ENCODE measurements at places on chromosomes 13 and 19.

GRCh38 chr19:46124638-46125115 lies at the start of gene IGFL3:
TSS of gene IGFL3 (minus strand) at chr19:46124688. CDS start at chr19:46124649, 39 bp downstream.
- no peak for DNase-seq

DNA sequence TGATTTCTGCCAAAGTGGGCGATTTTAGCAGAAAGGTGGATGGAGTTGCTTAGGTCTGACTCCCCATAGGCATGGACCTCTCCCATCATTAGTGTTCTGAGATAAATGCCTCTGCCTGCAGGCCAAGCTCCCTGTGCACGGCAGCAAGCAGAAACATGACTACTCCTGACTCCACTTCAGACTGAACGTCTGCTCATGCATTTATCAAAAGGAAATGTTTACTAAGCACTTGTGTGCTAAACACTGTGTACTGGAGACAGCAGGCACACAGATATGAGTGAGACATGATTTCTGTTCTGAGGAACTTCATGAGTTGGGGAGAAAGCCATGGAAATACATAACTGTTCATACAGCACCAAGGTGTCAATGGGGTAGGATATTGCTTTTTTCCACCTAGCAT lies 149.6 kb downstream of the MIPEP start:
- DNase-seq = no peak

DNA sequence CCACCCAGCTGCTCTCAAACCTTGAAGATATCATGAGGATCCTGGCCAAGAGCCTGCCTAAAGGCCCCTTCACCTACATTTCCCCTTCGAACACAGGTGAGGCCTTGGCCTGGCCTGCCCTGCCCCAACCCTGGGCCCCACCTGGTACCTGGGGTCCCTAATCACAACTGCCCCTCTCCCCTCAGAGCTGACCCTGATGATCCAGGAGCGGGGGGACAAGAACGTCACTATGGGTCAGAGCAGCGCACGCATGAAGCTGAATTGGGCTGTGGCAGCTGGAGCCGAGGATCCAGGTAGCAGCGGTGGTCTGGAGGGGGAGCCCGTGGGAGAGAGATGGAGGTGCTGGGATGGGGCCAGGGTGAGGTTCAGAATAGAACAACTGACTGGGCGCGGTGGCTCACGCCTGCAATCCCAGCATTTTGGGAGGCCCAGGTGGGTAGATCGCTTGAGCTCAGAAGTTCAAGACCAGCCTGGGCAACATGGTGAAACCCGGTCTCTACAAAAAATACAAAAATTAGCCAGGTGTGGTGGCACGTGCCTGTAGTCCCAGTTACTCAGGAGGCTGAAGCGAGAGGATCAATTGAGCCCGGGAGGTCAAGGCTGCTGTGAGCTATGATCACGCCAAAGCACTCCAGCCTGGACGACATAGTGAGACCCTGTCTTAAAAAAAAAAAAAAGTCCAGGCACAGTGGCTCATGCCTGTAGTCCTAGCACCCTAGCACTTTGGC lies 17.5 kb downstream of the DDX39A start:
- DNase-seq = no peak

DNA sequence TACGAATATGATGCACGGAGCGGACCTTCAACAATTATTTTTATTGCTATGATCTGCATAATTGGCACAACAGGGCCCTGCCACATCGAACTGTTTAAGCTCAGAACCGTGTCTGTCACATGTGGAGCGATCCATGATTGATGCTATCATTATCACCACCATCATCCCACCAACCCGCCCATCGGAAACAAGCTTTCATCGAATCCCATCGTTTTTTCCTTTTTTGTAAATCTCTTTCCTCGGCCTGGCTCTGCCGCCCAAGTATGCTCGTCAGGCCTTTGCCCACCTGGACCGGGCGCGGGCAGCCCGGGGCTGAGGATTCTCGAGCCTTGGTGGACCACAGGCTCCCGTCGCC lies 533 bp upstream of the DCAF15 start:
- DNase-seq = no peak

DNA sequence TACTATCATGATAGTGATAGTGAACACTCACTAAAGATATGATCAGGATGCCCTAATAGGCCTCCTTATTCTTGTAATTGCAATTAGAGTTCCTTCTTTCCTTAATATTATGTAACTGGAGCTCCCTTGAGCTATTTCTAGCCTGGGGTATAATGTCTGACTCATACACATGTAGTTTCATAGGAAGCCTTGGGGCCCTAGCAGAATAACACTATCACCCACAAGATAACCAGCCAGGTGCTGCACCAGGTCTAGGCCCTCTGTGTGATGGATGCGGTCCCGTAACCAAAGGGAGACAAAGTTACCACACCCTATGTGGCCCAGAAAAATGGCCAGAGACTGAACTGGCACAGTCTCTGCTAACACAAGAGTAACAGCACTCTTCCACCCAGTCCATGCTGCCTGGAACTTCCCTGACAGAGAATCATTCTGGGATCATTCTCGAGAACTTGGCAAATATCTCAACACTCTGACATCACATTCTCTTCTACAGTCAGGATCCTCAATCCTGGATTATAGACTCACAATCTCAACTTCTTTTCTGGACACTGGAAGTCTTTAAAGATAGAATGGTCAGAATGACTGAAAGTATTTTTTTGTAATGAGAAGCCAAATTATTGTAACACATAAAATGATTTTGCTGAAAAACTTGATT lies 32.6 kb upstream of the IGFL4 start:
- DNase-seq = no peak

- no peak for DNase-seq
Observed at GRCh38 chr19:39446365-39447084, 1.1 kb downstream of the SUPT5H start.

DNA sequence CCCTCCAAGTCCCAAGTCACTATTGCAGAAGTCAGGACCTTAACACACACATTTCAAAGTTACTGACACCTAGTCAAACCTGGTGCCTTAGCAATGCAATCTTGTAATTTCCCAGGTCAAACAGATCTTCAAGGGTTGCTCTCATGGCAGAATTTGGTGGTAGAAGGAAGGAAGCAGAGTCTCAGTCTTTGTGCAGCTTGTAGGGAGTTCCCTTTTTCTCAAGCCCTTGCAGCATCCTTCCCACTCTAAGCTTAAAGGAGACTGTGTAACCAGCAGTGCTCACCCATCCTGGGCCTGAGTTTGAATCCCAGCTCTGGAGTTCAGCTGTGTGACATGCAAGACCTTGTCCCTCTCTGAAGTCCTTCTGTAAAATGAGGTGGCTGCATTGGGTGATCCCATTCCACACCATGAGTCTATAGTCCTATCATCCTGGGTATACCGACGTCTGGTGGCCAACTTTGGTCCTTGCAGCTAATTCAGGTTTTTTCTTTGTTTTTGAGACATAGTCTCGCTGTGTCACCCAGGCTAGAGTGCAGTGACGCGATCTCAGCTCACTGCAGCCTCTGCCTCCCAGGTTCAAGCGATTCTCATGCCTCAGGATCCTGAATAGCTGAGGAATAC lies 9.8 kb downstream of the SIGLEC10 start:
- no peak for DNase-seq

DNA sequence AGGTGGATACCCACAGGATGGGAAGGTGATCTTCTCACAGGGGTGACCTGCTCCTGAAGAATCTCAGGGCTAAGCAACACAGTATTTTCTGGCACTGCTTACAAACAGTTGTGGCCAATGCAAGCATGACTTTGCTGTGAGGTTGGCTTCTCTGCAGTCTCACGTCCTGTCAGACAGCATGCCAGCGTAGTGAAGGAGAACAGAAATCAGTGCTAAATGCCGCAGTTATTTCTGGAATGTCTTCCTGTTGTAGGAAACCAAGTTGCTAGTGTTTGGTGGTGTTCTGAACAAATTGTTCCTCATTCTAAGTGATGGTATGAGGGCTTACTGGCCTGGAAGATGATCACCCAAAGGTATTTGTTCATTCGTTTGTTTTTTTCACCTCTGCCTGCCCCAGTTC lies 320.1 kb downstream of the MTUS2 start:
- no peak for DNase-seq

GRCh38 chr13:28623782-28624706 lies 34.9 kb upstream of the POMP start:
- DNase-seq = no peak

DNA sequence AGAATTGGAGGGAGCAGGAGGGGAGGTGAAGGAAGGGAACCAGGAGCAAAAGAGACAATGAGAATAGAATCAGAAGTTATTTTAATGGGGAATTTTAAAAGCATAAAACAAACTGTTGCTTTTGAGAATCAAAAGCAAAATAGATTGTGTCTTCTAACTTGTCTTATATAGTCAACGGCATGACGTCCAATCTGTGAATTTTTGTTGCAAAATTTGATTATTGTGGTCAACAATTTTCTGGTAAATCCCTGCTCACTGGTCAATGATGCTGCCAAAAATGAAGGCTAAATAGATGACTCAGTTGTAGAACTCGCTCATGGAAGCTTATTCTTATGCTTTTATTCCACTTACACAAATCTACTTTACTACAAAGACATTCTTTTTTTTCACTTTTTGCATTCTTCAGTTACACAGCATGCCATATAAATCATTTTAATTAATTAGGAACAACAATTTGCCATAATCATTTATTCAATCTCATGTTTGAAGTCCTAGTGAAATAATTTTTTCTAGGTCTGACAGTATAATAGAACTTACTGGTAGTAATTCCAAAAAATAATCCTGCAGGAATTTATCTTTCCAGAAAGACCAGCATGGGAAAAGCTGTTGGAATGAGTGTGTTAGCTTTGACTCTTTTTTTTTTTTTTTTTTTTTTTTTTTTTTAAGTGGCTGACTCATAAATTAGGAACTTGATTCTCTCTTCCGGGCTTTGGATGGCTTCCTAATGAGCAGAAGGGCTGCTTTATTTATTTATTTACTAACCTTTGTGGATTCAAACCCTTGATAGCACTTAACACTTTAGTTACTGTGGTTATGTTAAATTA lies 256.9 kb downstream of the SPRY2 start:
- DNase-seq = no peak

GRCh38 chr19:53394522-53394973 lies 401 bp upstream of the ZNF765 start:
- no peak for DNase-seq

- no peak for DNase-seq
Observed at GRCh38 chr19:17951990-17952976, 14.6 kb upstream of the KCNN1 start.

- DNase-seq = no peak
Observed at GRCh38 chr19:18230941-18231734, 4.9 kb upstream of the PDE4C start.

DNA sequence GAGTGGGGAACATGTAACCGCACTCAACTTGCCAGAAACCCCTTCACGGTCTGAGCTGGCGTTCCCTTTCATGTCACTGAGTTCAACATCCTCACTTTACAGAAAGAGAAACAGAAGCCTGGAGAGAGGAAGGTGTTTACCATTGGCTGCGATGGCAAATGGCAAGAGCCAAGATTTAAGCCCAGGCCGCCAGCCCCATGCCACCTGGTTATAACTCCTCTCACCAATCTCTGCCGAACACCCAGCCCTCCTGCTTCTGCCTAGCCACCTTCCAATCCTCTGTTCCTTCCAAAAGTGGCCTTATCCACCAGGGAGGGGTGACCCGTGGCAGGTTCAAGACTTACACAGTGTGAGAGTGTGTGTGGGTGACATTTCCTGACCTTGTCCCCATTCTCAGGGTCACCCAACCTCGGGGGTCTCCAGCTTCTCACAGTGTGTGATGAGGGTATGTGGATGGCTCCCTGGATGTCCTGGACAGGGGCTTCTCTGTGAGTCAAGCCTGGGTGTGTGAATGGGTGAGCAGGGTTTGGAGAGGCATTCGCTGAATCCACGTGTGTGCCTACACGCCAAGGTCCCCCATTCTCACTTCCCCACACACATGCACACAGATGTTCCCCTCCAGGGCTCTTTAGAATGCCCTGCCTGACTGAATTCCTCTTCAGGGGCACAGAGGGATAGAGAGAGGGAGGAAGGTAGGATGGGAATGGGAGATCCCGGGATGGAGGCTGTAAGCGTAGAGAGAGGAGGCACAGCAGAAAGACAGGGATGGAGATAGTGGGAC lies 1.2 kb downstream of the CADM4 start:
- no peak for DNase-seq

DNA sequence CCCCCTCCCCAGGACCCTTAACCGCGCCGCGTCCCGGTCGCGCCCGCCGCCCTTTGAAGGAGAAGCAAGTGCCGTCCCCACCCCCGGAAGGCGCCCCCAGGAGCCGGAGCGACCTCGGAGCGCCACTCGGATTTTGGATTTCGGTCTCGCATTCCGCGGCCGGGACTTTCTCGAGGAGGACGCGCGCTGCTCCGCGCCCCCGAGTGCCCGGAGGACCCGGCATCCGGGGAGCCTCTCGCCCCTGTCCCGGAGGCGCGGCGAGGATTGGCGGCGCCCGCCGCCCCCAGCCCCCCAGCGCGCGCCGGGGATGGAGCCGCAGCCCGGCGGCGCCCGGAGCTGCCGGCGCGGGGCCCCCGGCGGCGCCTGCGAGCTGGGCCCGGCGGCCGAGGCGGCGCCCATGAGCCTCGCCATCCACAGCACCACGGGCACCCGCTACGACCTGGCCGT lies 1.6 kb downstream of the MIDN start:
- no peak for DNase-seq

GRCh38 chr19:50147462-50148423 lies 15.3 kb downstream of the IZUMO2 start:
- DNase-seq = no peak

DNA sequence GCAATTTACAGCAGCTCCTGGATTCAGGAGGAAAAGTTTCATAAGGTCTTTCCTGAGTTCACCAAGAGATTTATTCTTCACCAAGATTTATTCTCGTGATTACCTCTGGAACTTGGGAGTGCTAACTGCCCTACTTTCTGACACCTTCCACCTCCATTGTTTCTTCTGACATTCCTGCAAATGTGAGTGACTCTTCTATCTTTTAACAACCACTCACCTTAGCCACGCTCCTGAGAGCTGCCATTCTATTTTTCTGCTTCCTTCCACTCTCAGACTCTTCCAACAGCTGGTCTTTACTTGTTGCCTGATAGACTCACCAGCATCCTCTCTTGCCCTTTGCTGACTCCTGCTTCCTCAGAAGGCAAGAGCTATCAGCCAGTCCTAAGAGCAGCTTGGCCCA lies 11.5 kb upstream of the CBY2 start:
- DNase-seq = no peak

- no peak for DNase-seq
Observed at GRCh38 chr13:47594833-47595232, 406.2 kb downstream of the SUCLA2 start.

DNA sequence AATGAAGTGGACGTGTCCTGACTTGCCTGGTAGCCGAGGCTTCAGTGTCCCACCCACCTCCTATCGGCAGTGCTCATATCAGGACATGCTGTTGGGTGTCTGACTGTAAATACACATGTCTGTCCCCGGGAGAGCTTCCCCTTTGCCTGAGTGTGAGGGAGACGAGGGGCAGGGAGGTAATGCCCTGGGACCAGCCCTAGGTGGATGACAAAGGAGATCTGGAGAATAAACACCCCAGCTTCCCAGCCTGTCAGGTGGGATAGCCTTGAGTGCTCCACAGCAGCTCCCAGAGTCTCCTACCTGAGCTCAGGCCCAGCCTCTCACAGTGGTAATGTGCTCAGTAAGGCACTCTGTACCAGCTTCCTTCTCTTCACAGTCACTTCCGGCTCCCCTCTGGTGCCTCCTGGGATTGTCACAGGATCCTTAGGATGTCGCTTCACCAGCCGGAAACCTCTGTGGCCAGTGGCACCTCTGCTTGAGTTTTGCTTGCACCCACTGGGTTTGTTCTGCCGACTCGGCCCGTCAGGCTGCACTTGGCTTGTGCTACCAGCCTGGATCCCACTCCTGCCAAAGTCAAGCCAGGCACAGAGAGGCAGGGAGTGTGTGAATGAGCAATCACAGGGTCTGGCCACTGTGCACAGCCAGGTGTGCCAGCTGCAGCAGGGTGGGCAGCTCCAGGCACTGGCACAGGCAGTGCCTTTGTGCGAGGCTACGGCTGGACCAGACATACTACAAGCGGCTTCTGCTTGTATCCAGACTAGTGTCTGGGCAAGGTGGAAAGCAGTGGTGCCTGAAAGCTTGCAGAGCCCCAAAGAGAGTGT lies 54.4 kb upstream of the RGCC start:
- no peak for DNase-seq

Data from NCI-H2081 treated with DMSO at 0.1 percent for 48 hours (cell line).